ENCODE measurements at places on chromosomes 6 and 20.

DNA sequence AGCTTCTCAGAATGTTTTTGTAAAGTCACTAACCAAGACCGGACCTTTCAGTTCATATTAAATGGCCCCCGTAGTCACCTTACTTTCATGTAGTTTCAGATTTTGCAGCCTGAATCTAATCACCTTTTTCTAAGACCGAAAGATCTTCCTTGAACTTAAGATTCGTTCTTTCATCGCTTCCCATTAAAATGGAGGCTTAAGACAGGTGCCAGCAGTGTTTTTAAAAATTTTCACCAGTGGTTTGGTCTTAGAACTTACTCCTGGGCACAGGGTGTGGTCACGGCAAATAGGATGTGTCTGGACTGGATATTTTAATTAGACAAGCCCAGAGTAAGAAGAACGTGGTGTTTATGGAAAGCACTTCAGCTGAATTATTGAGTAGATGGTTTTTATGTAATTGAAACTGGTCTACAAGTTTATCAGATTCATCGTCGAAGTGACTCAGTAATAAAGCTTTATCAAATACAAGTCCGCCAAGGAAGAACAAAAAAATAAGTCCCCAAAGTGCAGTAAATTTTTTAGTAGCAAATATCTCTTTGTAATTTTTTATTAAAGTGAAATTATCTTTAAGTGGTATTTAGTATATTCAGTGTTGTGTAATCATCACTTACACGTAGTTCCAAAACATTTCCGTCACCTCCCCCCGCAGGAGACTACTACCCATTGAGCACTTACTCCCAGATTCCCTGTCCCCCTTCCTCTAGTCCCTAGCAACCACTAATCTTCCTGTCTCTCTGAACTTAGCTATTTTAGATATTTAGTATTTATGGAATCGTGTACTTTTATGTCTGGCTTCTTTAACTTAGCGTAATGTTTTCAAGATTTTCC lies 868 bp downstream of the SRSF3 start:
- peak; percentile 46 for DNase-seq

GRCh38 chr6:53130569-53131290 lies 17.9 kb downstream of the GCM1 start:
- DNase-seq, result no peak

- no peak for DNase-seq
Observed at GRCh38 chr20:44142413-44142812, 44.6 kb downstream of the JPH2 start.

DNA sequence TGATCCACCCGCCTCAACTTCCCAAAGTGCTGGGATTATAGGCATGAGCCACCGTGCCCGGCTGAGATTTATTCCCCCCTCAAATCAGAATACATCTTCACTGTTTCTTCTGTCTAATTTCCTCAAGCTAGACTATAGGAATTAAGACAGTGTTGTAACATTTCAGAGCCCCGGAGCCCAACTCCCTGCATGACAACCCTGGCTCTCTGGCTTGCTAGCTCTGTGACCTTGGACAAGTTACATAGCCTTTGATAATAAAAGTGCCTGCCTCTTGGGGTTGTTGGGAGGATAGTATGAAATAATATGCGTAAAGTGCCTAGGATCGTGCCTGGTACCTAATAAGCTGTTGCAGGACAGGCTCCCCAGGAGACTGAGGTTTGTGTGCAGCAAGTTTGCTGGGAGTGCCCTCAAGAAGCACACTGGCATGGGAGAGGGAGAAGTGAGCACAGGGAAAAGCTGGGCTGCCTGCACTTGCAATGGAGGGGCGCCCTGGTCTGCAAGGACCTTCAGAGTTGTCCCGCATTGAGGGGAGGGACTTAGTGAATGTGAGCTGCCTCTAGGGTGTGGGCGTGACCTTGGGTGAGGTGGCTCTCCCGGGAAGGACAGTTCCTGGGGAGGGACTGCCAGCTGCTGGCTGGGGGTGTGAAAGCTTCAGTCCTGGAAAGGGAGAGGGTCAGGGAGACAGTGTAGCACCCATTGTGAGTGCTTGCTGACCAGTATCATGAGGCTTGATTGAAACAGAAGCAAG lies 43.4 kb downstream of the TAF8 start:
- DNase-seq, result no peak

GRCh38 chr6:17705428-17705777 lies 1.3 kb downstream of the NUP153 start:
- DNase-seq, result peak; percentile 19

DNA sequence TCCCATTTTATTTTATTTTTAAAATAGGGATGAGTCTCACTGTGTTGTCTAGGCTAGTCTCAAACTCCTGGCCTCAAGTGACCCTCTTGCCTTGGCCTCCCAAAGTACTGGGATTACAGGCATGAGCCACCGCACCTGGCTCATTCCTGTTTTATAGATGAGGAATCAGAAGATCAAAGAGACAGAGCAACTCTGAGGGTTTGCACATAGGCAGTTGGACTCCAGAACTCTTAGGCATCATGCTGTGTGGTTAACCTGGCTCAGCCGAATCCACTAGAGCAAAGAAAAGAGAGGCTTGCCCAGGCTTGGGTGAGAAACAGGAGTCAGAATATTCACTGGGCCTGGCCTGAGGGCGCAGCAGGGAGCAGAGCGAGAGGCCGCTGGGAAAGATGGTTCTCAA lies 9.4 kb downstream of the MYH7B start:
- no peak for DNase-seq

DNA sequence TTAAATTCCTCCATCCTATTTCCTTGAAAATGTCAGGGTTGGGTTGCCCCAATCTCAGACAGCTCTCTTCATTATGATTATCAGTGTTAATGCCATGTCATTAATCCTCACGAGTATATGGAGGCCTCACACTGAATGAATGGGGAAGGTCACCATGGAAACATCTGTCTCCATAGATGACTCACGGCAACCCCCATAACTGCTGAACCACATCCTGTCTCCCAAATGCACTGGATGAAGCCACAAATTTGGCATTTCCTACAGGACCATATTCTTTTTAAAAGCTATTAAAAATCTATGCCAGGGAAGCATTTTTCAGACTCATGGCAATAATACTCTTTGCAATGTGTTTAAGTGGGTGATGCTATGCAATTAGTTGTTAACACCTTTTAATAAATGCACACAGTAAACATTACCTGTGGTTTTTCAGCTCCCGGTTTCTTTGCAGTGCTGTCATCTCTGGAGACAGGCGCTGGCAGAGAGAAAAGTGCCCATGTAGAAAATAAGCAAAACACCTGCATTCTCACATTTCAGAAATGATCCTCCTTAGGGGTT lies 80.1 kb upstream of the PTPRK start:
- DNase-seq, result peak; percentile 2

GRCh38 chr6:158242071-158242606 lies 70.1 kb upstream of the TULP4 start:
- DNase-seq, result no peak

- DNase-seq, result no peak
Observed at GRCh38 chr6:130893277-130893676, 66.1 kb downstream of the SMLR1 start.

DNA sequence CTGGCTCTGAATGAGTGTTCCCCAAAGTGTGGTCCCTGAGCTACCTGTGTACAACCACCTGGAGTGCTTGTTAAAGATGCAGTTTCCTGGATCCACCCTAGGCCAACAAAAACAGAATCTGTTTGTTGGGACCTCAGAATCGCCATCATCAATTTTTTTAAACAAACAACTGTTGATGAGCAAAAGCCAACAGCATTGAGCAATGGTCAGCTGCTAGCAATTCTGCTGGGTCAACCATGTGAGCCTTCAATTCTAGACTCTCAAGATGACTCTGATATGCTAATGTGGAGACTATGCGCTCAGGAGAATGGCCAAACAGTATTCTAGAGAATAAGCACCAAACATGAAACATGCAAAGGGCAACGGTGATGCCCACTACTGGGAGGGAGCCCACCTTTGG lies 64.4 kb upstream of the IYD start:
- no peak for DNase-seq

DNA sequence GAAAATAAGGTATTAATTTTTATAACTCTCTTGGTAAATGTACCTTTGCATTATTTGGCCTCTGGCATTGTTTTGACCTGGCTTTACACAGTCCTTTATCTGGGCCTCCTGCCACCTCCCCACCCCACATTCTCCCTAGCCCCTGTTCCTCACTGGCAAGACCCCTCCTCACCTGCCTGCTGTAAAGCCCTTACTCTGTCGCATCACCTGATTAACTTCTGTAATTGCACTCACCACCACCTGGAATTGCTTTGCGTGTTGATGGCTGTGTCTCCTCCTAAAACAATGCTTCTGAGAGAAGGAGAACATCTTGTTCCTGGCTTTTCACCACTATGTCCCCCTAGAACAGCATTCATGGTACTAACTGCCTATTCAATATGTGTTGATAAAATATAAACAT lies 24.8 kb downstream of the SNX9 start:
- no peak for DNase-seq

- DNase-seq, result no peak
Observed at GRCh38 chr20:13644010-13644409, 5.3 kb upstream of the TASP1 start.

DNA sequence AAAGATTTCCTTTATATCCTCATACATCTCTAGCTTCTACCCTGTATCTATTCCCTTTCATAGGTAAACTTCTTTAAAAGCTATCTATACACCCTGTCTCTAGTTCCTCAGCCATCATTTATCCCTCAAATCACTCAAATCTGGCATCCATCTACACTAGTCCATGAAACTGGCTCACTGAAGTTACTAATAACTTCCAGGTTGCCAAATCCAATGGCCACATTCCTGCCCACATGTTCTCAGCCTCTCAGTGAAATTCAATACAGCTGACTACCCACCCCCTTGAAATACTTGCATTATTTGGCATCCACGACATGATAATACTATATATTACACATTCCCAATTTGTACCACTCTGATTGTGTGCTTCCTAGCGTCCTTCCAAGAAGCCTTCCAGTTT lies 8.7 kb downstream of the REPS1 start:
- DNase-seq, result no peak

DNA sequence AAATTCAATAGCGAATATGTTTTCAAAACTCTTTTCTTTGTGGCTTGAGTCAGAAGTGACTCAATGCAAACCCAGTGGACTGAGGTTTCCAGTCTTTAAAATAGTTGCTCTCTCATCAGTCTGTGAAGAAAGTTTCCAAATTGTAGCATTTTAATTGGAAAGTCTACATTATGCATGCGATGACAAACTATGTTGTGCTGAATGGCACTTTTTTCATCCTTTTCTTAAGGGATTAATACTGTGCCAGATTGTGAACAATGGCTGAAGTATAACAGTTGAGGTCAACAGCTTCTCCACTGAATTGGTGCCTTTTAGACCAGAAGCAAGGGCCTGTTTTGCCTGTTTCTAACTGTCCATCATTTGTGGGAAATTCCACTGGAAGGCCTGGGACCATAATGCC lies 377.1 kb downstream of the BTBD9 start:
- DNase-seq, result no peak

GRCh38 chr6:149248693-149249369 lies 68.7 kb upstream of the TAB2 start:
- DNase-seq, result no peak

GRCh38 chr20:63120808-63121090 lies 95.2 kb downstream of the YTHDF1 start:
- DNase-seq, result no peak

DNA sequence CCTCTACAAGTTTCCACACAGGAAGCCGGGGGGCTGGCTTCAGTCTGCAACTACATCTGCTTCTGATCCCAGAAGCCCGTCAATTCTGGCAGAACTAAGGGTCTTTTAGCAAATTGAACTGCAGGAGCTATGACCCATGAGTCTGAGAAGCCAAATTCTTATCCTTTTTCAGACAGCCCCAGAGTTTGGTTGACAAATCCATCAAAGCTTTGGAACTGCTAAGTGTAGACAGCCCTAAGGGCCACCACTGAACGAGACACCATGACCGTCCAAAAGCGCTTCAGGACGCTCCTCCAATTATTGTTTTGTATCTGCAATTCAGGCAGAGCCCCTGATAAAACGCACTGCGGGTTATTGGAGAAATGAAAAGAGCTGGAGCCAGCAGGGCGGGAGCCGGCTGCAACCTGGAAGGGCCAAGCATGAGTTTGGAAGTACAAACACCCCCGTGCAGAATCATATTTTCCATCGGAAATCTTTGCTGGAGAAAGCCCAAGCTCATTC lies 67.1 kb downstream of the GNAS-AS1 start:
- DNase-seq, result no peak

DNA sequence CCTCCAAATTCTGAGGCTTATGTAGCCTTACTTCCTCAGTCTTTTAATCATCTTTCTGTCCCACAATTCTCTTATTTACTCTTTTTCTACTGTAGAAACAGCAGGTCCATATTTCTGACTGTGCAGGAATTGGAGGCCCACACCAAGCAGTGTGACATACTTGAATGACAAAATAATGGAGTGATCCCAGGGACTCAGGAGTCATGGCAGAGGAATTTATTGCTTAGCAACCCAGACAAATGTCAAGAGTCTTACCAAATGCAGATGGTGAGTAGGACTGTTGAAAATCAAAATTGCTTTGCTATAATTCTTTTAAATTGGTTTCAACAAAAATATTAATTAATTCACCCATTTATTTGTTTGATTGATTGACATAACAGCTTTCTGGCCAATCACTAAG lies 59.9 kb downstream of the HTR1B start:
- DNase-seq, result no peak

GRCh38 chr6:32070814-32071543 lies 32.8 kb downstream of the CYP21A2 start:
- DNase-seq, result no peak

DNA sequence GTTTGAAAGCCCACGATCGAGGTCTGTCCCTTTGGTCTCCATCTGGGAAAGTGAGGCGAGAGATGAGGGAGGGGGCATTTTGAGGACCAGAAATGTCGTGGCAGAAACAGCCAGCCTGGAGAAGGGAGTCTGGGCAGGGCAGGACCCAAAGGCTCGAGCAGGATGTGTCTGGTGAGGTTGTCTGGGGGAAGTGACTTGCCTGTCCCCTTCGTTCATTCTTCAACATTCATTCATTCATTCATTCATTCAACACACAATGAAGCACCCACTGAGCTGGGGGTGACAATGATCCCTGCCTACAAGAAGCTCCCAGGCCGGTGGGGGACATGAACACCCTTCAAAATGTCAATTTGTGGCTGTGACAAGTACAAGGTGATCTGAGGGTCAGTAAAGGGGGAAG lies 80.5 kb downstream of the CEBPB start:
- no peak for DNase-seq

- no peak for DNase-seq
Observed at GRCh38 chr6:169923468-169924464, 172.3 kb downstream of the ERMARD start.

- DNase-seq, result no peak
Observed at GRCh38 chr6:7518877-7519276, 22.6 kb upstream of the DSP start.

GRCh38 chr6:92715991-92716390 lies 703.4 kb downstream of the EPHA7 start:
- DNase-seq, result no peak

- no peak for DNase-seq
Observed at GRCh38 chr6:163814494-163815364, 400.2 kb downstream of the QKI start.

All from NCI-H1092 treated with DMSO at 0.1 percent for 48 hours (cell line).